ENCODE measurements at places on chromosomes 2 and 18.

DNA sequence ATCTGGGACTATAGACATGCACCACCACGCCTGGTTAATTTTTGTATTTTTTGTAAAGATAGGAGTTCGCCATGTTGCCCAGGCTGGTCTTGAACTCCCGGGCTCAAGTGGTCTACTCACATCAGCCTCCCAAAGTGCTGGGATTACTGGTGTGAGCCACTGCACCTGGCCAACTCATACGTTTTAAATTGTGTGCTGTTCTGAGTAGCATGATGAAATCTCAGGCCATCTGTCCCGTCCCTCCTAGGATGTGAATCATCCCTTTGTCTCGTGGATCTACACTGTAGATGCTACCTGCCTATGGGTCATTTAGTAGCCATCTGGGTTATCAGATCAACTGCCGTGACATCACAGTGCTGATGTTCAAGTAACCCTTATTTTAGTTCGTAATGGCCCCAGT lies 38.5 kb upstream of the RMP24 start:
- no peak for ATAC-seq

- ATAC-seq, result no peak
These were observed 40.2 kb downstream of the TMEM182 start for GRCh38 chr2:102801858-102802699.

DNA sequence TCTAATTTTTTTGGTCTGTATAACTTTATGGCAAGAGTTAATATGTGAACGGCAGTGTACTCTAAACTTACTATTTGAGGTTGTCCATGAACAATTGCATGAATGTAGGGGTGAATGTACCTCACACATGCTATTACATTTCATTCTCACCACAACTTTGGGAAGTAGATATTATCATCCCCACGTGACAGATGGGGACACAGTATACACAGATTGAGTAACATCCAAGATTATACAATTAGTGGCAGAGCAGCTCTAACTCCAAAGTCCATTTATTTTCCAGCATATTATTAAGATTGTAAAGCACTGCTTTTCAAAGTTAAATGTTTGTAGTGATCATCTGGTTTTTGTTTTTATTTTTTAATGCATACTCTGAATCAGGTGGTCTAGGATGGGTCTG lies 622.1 kb upstream of the ZEB2 start:
- no peak for ATAC-seq

GRCh38 chr2:108316033-108316432 lies 27.3 kb downstream of the SULT1C2 start:
- no peak for ATAC-seq

GRCh38 chr18:23636071-23636399 lies 26.7 kb downstream of the ANKRD29 start:
- ATAC-seq, result no peak

GRCh38 chr2:96163768-96164429 lies 18.7 kb upstream of the DUSP2 start:
- ATAC-seq, result no peak

DNA sequence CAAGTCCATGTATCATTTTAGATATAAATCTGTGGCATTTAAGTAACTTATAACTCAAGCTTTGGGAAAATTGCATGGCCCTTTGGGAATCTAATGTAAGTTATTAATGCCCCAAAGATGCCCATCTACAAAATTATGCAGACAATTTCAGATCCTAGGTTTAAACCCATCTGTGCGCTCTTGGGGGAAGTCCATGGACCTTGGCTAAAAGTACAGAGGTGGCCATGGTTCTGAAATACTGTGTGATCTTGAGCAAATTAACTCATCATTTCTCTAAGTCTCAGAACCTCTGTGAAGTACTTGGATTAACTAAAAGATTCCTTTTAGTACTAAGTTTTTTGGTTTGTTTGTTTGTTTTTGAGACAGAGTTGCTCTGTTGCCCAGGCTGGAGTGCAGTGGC lies 19.5 kb downstream of the INPP1 start:
- no peak for ATAC-seq
